ENCODE measurements at places on chromosomes 12 and 14.

DNA sequence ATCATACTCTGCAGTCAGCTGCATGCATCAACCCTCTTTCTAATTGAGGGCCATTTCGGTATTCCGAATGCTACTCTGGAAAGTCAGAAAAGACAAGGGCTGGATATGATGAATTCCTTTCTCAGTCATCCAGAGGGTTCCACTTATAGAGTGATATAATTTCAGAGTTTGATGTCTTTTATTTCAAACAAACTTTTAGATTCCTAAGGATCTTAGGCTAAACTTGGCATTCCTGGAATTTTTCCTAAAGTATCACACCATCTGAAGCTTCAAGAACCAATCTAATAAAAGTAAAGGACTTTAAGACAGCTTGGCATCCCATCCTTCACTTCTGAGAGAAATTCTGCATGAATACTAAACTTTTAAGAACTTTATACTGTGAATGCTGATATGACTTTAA, 69.3 kb upstream of the KCNJ8 start:
- DNase-seq = no peak

GRCh38 chr14:62759796-62760195, 285.5 kb downstream of the KCNH5 start:
- DNase-seq = no peak

DNA sequence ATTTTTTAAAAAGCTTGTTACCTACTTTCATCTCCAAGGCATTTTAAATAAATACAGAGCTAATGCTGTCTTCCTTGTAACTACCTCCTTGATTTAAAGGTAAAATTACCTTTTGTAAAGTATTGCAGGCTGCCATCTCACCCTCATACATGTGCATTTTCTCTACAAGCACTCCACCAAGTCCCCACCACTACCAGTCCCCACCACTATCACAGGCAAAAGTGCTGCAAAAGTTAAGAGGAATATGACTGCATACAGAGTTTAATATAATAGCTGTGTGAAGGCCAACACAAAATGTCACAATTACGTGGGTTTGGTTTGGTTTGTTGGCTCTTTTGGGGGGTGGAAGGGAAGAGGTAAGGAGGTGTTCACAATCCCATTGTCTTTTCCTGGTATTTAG, 9.6 kb downstream of the SIX1 start:
- DNase-seq = no peak

DNA sequence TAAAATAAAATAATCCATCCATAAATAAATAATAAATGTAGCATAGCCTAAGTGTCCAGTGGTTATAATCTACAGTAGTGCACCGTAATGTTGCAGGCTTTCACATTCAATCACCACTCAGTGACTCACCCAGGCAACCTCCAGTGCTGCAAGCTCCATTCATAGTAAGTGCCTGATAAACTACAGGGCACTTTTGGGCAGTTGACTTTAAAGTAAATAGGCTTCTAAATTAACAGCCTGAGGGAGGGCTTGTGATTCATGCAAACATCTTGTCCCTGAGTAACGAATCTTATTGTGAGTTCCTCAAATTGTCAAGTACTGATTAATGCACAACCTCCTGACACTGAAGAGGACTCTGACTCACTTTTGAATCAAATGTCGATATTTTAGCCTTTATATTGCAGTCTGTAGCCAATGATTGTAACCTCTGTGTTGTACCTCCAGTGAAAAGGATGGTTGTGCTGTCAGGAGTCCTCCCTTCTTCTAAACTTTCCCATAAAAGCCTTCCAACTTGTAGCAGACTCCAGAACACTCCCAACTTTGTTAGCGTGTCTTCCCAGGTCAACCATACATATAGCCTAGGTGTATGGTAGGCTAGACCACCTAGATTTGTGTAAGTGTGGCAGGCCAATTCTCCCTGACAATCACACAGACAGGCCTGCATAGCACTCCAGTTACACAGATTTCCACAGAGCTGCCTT, 55.0 kb upstream of the BICD1 start:
- DNase-seq = peak; percentile 83

GRCh38 chr14:100665511-100666032, 61.1 kb upstream of the DLK1 start:
- DNase-seq = no peak

- no peak for DNase-seq
Measured at GRCh38 chr12:117749431-117749830, 219.4 kb downstream of the KSR2 start.

GRCh38 chr14:75088566-75089373, 19.3 kb downstream of the ZC2HC1C start:
- peak; percentile 54 for DNase-seq

GRCh38 chr12:701896-702539, 38.8 kb upstream of the NINJ2 start:
- no peak for DNase-seq

GRCh38 chr12:116656306-116656705, 81.6 kb downstream of the SPRING1 start:
- DNase-seq = no peak

DNA sequence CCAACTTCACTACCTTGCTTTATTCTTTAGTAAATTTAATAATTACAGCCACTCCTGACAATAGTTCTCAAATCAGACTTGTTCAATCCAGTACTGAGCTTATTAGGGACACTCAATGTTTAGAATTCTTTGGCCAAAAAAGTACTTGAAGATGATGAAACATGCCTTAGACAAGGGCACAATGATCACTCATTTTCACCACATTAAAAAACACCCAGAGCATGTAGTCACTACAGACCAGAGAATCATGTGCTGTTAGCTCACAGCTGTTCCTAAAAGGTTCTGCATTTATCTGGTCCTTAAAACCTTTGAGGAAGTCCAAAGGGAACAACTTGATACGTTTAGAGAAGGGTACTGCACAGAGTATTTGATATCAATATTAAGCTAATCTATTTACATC, 98.7 kb downstream of the INSM2 start:
- no peak for DNase-seq

DNA sequence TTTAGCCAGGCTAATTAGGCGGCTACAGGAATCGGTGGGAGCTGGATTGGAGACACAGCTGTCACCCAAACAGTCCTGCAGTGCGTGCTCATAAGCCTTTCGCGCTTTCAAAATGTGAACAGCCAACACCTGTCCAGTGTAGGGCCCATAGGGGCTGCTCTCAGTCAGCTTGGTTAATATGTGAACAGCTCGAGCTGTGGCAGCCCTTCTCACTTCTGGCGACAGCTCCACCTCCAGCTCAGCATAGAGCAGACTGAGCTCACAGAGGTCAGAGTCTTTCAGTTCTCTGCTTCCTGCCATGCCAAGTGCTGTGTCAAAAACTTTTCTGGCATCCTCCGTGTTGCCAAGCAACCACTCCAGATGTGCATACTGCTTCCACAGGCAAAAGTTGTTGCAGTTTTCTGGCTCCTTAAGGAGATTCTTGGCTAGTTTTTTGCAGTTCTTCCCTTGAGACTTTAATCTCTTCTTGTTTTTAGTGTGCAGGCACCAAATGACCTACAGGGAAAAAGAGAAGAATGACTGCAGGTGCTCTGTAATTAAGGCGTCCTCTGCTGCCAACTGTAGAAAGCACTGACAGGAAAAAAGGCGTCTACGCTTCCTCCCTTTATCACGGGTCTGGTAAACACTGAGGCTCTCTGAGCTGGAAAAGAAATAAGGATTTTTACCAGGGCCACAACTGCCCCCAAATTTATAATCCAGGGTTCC, 32.5 kb downstream of the PSMC1 start:
- no peak for DNase-seq

GRCh38 chr12:71685312-71685906, 473 bp upstream of the TMEM19 start:
- no peak for DNase-seq

DNA sequence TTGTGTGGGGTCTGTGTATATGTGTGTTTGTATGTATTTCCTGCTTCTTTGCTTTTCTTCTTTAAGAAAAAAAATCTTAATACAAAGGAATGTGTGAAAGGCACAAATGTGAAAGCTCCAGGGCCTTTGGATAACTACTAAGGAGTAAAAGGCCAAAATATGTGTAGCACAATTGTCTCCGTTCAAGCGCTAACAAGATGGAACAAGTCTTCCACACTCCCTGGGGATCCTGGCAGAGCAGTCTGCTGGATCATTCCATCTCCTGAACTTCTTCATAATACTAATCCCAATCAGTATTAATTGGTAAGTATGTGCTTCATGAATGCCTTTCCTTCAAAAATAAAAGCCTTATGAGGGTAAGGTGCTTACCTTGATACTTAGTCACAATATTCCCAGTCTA, 462.5 kb upstream of the TBX3 start:
- DNase-seq = no peak

DNA sequence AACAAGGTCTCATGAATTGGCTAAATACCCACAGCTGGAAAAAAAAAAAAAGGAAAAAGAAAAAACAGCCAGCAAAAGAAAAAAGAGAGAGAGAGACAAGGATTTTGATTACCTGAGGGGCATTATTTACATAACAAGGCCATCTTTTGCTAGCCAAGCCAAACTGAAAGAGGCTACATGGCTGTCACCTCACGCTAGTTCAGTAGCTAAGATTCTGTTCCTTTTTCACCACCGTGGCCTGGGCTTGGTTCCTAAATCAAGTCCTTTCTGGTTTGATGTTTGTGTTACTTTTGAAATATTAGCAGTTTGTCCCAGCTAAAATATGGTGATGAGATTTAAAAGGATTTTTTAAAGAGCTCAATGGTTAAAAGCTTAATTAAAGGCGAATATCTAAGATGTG, 2.0 kb upstream of the SDS start:
- no peak for DNase-seq

DNA sequence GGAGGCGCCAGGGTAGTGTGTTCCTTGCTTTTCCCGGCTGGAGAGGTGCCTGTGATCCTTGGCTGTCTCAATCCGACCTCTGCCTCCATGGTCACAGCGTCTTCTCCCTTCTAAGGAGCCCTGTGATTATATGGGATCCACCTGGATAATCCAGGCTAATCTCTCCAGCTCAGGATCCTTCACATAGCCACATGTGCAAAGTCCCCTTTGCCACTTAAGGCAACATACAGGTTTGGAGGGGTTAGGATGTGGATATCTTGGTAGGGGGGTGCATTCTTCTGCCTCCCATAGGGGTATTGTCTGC, 1.2 kb upstream of the HVCN1 start:
- no peak for DNase-seq

DNA sequence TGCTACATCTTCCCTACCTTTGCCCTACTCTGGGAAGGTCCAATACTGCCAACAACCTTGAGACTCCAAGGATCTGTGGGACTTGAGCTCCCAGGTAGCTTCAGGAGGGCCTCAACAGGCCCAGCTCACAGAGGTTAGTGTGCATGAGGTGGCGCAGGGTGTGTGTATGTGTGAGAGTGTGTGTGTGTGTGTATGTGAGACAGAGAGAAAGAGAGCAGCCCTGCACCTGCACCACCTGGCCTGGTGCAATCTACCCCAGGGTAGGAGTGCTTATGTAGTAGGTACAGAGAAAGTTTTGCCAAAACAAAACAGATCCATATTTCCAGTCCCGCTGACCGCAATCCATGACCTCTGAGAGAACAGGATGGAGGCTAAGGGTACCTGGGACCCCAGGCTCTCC, 24.6 kb downstream of the TMEM229B start:
- no peak for DNase-seq

GRCh38 chr14:32709027-32709426, 229.7 kb upstream of the NPAS3 start:
- DNase-seq = no peak

DNA sequence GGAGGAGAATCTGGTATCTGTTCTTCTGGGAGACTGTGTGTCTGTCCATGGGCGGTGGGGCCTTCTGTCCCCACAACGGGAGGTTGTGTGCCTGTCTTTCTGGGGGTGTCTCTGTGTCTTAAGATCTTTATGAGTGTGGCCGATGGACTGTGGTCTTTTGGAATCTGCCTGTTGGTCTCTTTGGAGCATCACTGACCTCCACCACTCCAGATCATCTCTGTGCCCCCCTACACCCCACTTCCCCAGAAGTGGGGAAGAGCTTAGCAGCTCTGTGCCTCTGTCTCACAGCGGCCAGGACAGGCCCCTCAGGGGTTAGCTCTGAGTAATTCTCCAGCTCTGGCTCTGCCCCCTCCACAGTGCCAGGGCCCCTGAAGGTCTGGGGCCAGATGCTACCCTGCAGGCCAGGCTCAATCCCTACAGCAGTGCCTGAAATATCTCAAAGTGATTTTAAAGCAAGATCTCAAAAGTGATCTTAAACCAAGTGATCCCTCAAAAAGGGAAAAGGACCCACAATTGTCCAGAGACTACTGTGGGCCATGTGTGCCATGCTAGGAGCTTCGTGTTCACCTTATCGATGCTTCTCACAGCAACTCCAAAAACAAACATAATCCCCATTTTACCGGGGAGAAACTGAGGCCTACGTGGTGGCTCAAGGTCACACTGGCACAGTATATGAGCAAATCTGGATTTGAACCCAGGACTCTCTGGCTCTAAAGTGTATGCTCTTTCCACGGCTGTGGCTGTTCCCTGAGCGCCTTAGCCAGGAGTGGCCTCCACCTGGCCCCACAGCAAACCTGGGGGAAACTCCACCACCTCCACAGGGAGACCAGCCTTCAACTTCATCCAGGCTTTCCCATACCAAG, 26.0 kb upstream of the KRT78 start:
- no peak for DNase-seq

DNA sequence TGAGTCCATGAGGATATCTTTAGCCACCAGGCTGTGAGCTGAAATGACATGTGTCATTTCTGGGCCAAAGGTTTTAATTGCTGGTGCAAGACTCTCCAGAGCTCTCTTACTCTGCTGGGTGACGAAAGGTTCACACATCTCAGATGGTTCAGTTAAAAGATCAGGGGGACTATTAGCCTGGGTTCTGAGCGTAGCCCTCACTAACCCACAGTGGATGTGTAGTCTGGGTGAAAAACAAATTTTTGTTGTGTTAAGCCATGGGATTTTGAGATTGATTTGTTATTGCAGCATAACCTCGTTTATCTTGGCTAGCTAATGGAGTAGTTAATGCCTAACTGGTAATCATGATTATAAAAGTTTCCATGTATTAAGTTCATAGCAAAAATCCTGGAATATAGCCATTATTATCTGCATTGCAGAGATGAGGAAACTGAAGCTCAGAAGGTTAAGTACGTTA, 251.5 kb downstream of the RMST start:
- no peak for DNase-seq

DNA sequence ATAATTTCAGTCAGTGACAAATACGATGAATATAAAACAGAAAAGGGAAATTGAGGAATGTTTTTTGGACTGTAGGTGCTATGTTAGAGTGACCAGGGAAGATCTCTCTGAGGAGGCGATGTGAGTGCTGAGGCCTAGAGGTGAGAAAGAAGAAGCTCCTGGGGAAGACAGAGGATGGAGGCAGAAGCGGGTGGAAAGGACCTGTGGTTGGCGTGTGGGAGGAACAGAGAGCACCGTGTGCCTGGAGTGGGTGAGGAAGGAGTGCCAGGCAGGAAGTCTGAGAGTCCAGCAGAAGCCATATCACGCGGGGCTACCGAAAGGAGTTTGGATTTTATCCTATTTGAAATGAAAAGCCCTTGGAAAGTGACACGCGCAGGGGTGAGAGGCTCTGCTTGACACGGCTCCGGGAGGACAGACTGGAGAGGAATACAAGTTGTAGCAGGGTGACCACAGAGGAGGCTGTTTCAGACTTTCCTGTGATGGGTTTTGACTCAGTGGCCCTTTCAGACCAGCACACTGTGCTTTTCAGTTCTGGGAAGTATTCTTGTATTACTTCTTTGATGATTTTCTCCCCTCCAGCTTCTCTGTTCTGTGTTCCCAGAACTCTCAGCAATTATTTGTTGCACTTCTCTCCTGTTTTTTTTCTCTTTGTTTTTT, 96.9 kb downstream of the VRK1 start:
- DNase-seq = no peak

GRCh38 chr12:26691234-26691970, 141.6 kb downstream of the ITPR2 start:
- DNase-seq = peak; percentile 86
